Activated CD4-positive, alpha-beta T cell treated with anti-CD3 and anti-CD28 coated beads, Interleukin-2, amount 10 ng/mL, durations not matched to agents 24 days and 14 days (primary cell): ENCODE measurements at places on chromosomes 13 and 19. TPM values are rescaled to one million over a fixed set of nuclear protein-coding genes. Genes with fewer than 3 reads are reported as not detected.

DNA sequence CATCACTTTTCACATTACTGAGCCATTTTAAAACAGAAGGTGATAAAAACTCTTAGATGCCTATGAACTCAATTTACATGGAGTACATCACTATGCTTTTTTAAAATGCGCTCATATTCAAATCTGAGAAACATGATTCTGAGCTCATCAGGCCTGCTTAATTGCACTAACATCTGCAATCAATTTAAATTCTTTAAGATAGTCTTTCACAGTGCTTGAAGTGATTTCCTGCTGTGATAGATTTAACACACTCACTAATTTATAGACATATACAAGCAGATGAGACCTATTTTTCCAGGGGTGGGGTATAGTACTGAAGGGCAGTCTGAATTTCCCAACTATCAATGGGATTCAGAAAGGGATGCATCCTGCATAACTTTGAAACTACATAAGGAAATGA is 82.9 kb downstream of the DIAPH3 start:
- DNase-seq: no peak

GRCh38 chr13:32205431-32206096 is 109.6 kb downstream of the ZAR1L start:
- no peak for DNase-seq

DNA sequence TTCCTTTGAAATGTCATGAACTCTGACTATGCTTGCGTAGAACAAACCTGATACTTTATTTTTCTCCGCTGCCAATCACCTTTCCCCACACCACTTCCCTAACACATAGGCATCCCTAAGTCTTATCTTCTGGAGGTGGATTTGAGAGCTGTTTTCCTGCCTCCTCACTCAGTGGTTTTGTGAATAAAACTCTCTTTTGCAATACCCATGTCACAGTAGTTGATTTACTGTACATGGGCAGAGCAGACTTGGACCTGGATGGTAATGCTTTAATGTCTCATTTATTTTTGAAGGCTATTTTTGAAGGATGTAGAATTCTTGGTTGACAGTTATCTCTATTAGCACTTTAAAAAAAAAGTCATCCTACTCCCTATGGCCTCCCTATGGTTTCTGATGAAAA is 881.8 kb downstream of the SLITRK5 start:
- no peak for DNase-seq

GRCh38 chr13:30493658-30494381 is 28.1 kb upstream of the HMGB1 start:
- no peak for DNase-seq

The RFPL4AL1 gene
- not detected in 2 replicates for total RNA-seq

The CLIP3 gene
- total RNA-seq: 0.96 and 1.6 TPM in 2 replicates

The KIRREL2 gene
- 1.8 and 2.1 TPM in 2 replicates for total RNA-seq

The ICAM1 gene
- total RNA-seq: 81.5 and 82.1 TPM in 2 replicates
